ENCODE measurements at places on chromosomes 1 and 21. TPM values are rescaled to one million over a fixed set of nuclear protein-coding genes. Genes with fewer than 3 reads are reported as not detected.

Gene DAB1
- total RNA-seq, result 1.4 TPM

Gene B4GALT3
- 15.6 TPM for total RNA-seq

Gene RNASEL
- 6.6 TPM for total RNA-seq

Gene GBP7
- total RNA-seq, result not detected

Gene GLMP
- 23.2 TPM for total RNA-seq

Gene LCE1D
- total RNA-seq, result 1.4 TPM

Gene SLC35D1
- total RNA-seq, result 10.5 TPM
